ENCODE measurements at places on chromosomes 16 and 17.

GRCh38 chr17:17807440-17807839 lies 29.3 kb downstream of the SREBF1 start:
- DNase-seq: no peak

DNA sequence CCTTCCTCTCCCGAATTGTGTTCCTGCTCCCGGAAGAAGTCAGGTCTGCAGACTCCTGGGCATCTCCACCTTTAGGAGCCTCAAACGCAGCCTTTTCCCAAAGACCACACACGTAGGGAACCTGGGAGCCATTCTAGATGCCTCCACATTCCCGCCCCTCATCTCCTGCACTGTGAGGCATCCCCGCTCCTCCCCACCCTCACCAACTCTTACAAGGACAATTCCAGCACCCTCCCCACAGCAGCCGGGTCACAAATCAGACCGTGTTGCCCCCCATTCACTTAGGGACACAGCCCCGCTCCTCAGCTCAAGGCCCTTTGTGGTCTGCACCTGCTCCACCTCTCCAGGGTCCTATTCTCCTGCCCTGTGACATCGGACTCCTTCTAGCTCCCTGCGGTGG lies 49.6 kb downstream of the ABR start:
- DNase-seq: no peak

- DNase-seq: no peak
Measured at GRCh38 chr16:57711993-57712392, 17.4 kb downstream of the DRC7 start.

GRCh38 chr17:78484271-78485246 lies 92.6 kb downstream of the DNAH17 start:
- DNase-seq: peak; percentile 15

DNA sequence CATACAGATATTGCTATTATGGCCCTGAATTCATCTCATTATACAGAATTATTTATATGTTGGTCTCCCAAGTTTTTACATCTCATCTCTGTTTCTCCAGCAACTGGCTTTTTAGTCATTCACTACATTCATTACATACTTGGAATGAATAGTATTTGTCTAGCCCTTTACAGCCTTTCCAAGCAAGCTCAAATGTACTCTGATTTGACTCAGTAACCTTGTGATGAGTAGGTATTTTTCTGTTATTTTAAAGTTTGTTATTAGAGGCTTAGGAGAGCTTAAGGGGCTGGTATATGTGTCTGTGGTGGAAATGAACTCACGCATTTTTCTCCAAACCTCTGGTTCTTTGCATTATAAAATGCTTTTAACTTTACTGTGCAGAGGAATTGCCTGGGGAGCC lies 224.7 kb downstream of the SNX29 start:
- peak; percentile 67 for DNase-seq

- DNase-seq: no peak
Measured at GRCh38 chr17:75047398-75048098, 523 bp downstream of the KCTD2 start.

- no peak for DNase-seq
Measured at GRCh38 chr17:27939474-27940465, 46.6 kb upstream of the LYRM9 start.

DNA sequence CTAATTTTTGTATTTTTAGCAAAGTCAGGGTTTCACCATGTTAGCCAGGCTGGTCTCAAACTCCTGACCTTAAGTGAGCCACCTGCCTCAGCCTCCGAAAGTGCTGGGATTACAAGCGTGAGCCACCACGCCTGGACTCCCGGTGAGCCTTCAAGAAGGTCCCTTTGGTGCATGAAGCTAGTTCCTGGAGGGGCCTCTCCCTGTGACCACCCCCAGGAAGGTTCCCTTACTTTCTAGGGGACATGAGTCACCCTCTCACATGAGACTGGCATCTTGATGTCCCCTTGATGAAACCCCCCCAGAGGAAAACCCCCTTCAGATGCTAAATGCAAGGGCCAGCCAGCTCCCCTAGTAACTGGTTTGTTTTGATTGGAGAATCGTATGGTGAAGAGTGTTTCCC lies 12.8 kb downstream of the CARHSP1 start:
- no peak for DNase-seq

DNA sequence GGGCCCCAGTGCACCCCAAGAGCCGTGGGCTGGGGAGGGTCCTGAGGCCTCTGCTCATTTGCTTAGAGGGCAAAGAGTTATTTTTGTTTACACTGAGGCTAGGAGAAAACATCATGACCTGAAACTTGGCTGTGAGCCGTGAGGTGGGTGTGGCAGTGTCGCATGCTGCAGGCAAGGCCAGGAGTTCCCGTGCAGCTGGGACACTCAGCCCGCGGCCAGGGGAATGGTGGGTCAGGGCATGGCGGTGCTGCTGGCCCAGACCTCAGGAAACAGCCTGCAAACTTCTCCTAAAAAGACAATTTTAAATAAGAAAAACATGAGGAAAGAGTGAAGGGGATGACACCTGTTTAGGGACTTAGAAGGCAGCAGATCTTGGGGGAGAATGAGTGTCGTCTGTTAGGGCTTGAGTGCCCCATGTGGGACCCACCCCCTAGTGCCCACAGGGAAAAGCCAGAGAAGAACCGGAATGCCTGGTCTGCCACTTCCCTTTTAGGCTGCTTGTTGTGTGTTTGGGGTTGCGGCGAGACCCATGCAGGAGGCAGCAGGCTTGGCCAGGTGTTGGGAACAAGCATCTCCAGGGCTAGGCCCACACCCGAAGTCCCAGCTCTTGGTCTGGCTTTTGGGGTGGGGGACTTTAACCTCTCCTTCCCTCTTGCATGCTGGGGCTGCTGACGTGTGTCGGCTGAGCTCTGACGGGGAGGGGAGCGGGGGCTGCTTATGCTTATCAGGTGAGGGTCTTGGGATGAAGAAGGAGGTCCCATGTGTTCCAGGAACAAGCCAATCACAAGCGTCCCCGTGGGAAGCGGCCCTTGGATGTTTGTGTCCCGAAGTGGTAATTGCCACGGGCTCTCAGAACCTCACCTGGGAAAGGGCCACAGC lies 80.9 kb upstream of the GNG13 start:
- no peak for DNase-seq

- peak; percentile 17 for DNase-seq
Measured at GRCh38 chr17:47184681-47185080, 4.4 kb downstream of the CDC27 start.
